Stimulated activated CD8-positive, alpha-beta memory T cell treated with anti-CD3 and anti-CD28 coated beads, Interleukin-15, amount 100 ng/mL, for 24 hours (primary cell): ENCODE measurements at places on chromosomes 1 and 21.

DNA sequence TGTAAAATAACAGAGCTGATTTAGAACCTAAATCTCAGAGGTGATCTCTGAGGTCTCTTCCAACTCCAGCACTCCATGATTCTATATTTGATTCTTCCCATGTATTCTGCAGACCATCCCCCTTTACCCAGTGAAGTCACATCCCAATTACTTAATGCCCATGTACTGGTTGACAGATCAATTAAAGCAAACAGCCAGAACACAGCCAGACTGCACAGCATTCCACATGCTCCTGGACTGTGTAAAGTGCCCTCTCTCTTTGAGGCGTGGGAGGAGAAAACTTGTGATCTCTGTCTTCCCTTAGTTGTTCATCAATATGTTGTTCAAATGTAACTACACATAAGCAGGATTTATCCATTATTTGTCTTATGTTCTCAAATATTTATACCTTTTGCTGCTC is 18.1 kb downstream of the NOS1AP start:
- no peak for DNase-seq

DNA sequence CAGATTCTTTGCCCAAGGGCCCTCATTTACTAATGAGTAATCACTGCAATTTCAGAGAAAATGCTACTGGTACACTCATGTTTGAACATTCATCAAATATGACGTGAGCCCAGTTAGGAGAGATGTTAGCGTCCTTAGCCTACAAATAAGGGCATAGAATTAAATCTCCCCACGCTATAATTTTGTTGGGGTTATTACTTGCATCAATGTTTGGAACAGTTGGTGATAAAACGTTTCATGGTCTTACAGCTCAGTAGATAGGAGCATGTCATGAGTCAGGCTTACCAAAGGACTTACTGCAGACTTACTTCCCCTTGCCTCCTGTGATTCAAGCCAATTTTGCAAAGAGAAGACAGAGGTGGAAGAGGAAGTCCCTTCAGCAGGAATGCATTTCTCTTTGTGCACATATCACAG is 304.0 kb downstream of the KIF26B start:
- no peak for DNase-seq

- no peak for DNase-seq
These were observed 20.9 kb downstream of the MCOLN3 start for GRCh38 chr1:85027242-85027983.

- no peak for DNase-seq
These were observed 26.4 kb downstream of the C4BPA start for GRCh38 chr1:207130252-207131036.

- DNase-seq: no peak
These were observed 87.4 kb upstream of the CLDN14 start for GRCh38 chr21:36567216-36567885.

DNA sequence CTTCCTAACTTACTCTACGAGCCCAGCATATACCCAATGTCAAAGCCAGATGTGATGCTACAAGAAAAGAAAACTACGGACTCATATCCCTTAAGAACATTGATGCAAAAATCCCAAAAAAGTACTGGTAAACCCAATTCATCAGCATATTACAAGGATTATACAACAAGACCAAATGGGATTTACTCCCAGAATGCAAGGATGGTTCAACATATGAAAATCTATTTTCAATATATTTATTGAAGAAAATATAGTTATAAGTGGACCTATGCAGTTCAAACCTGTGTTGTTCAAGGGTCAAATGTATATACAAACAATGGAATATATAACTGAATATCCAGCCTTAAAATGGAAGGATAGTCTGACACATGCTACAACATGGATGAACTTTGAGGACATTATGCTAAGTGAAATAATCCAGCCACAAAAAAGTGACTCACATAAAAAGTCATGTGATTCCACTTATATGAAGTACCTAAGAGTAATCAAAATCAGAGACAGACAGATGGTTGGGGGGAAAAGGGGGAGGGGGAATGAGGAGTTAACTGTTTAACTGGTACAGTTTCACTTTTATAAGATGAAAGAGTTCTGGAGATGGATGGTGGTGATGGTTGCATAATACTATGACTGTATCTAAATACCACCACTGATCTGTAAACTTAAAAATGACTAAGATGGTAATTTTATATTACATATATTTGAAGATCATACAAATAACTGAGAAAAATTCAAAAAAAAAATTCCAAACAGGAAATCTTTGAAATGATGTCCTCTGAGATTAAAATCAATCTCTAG is 3.7 kb upstream of the KLF18 start:
- DNase-seq: no peak

DNA sequence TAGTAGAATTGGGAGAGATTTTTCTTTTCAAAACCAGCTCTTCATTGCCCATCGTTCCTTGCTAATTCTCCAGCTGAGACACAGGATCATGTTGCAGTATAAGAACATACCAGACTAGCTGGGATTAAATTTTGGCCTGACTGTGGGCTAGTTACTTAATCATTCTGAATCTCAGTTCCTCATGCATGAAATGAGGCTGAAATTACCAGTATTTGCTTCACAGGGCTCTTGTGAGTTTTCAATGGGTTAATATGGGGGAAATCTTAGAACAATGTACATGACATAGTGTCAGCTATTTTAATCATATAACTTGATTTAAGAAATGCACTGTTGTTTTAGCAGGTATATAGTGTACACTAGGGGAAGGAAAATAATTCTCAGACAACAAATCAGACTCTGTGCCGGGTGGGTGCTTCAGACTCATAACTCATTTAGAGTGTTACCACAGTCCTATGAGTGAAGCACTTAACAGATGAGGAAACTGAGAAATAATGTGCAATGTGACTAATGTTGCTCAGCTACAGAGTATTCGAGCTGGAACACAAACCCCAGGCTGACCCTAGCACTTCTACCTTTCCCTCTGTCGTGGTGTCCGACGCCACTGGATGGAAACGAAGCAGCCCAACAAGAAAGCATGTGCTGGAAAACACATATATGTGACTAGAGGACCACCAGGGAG is 137.6 kb upstream of the SGIP1 start:
- DNase-seq: no peak

- no peak for DNase-seq
These were observed 24.3 kb downstream of the AHCTF1 start for GRCh38 chr1:246907472-246907871.

DNA sequence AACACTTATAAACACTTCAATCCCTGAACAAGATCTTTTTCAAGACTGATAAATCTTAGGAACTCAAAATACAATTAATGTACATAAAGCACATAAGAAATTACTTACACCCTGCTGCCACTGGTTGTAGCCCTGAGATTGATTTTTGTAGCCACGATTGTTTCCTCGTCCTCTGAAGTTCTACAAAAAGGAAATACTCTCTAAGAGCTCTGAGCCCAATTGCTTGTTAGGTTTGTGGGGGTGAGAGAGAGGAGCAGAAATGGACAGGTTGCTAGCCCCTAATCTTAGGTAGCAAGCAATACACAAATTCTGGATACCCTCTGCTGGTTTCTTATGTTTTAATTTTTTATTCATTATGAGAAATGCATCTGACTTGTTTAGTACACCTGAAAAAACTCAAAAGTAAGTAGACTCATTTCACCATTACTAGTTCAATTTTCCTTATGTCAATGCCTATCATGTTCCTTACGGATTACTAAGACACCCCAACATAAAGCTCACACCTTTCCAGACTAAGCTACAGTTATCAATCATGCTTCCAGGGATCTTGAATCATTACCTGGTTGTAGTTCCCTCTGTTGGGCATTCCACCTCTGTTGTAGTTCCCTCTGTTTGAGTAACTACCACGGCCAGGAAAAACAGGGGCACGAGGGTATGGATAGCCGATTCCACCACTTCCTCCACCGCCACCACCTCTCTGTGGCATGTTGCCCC is 9.3 kb downstream of the HNRNPU start:
- no peak for DNase-seq

DNA sequence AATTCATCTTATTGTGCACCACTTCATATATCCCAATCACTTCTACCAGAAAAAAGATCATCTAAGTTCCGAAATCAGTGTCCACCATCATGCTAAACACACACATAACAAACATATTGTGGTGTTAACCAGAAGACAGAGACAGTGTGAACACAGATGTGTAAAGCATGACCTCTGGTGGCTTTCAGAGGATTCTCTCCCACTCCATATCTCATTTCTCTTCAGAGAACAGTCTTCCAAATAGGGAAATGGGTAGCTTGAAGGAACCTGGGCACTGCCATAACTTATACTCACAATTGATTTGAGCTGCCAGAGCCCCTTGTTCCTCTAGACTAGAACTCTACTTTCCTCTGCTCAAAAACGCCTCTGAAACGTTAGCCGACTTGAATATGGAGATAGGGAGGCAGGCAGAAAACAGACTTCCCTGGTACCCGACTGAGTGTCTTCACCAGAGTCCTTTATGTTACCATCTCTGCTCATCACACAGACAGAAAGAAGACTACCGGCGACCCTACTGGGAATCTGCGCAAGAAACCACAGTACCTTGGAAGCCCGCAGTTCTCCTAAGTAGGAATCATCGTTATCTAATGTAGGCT is 1.8 kb upstream of the ELAPOR1 start:
- no peak for DNase-seq

DNA sequence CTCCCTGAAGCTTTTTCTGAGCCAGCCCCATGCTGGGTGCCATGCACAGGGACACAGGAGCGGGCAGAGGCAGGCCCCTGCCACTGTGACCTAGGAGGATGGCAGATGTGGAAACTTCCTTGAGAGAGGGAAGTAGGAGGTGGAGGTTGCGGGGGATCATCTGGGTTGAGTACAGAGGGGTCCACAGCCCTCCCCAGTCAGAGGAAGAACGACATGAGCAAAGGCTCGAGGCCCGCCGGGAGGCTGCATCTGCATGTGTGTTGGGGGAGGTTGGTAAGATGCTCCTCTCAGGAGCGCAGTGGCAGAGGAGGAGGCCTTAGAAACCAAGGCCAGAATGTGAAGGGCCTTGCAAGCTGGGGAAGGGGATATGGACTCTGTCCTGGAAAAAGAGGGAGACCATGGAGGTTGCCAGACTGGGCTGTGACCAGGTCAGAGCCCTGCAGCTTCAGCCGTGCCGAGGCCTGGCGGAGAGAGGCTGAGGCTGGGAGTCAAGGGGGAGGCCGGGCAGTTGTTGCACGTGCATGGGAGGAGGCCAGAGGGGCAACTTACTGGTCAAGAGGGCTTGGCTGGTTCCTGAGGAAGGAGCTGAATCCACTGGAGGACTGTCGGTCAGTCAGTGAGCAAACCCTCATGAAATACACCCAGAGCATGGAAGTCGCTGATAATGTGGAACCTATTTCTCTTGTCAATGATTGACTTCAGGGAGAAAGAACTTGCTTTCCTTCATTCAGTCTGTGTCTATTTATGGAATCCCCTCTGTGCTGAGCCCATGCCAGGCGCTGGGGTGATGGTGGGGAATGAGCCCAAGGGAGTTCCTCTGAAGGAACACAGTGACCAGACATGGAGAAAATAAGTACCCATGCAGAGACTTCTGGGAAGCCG is 31.7 kb downstream of the A3GALT2 start:
- DNase-seq: no peak

GRCh38 chr1:231844986-231845502 is 218.5 kb downstream of the DISC1 start:
- no peak for DNase-seq

DNA sequence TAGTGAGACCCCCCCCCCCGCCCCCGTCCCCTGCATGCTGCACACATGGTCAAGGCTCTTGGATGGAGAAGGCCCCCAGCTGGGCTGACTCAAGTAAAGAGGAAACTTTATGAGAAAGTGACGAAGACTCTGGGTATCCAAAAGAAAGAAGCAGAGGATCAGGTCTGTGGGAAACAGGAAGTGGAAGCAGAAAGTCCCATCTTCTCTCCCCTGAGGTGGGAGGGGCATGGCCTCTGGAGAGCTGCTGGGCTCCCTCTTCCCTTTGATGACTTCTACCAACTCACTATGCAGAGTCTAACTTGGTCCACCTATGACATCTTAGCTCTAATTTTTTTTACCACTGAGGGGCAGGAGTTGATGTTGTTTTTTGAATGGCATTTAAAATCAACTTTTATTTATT is 42.7 kb upstream of the LIN9 start:
- no peak for DNase-seq

DNA sequence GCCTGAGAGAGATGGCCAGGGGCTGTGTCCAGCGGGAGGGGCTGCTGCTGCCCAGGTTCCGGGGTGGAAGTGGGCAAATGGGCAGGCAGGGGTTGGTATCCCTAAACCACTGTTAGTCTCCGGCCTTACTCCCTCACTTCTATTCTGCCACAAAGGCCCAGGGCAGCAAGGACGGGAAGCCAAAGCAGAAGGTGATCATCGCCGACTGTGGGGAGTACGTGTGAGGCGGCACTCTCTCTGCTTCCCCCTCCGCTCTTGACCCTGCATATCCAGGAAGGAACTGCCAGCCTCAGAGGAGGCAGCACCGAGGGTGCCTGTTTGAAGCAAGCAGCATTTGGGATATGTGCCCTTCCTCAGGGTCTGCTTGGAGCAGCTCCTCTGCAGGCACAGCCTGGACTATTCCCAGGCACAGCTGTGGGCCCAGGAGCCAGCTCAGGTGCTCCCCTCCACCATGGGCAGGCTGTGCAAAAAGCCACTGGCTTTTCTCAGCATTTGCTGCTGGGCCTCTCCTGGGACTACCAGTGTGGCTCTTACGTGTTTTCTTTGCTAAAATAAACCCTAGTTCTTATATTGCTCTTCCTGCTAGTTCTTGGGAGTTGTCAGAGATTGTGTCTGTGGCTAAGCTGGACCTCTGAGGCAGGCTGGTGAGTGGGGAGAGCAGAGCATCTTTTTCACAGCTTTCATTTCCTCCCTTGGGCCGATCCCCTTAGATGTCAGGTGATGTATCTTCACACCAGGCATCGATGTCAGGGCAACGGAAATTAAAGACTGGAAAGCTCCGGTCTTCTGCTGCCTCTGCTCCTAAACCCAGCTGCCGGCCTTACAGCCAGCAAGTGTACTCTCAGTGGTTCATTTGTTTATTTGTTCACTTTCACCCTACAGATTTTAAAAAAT is 14.7 kb downstream of the PPIE start:
- no peak for DNase-seq

GRCh38 chr21:35582731-35583130 is 477.6 kb downstream of the SETD4 start:
- no peak for DNase-seq

GRCh38 chr1:18079941-18080735 is 27.5 kb upstream of the IGSF21 start:
- DNase-seq: no peak
